ENCODE measurements at places on chromosomes 13 and 19. TPM values are rescaled to one million over a fixed set of nuclear protein-coding genes. Genes with fewer than 3 reads are reported as not detected.

The POU2F2 gene
- total RNA-seq = 0.35 TPM

The CD177 gene
- not detected for total RNA-seq

The ZNF524 gene
- total RNA-seq = 13.9 TPM

The ZNF835 gene
- total RNA-seq = not detected

The IGFL3 gene
- 0.25 TPM for total RNA-seq

The CEACAM18 gene
- not detected for total RNA-seq

The VSTM2B gene
- not detected for total RNA-seq

The THAP8 gene
- 7.5 TPM for total RNA-seq

The GPR12 gene
- not detected for total RNA-seq

The DIAPH3 gene
- 7.5 TPM for total RNA-seq

The RHPN2 gene
- 49.6 TPM for total RNA-seq

The DUS3L gene
- 28.3 TPM for total RNA-seq

The TEX26 gene
- total RNA-seq = not detected

The SMAD9 gene
- 0.14 TPM for total RNA-seq

The LILRB2 gene
- total RNA-seq = 0.09 TPM

The NOVA2 gene
- 1.3 TPM for total RNA-seq

The ZNF540 gene
- 0.06 TPM for total RNA-seq

The ZNF749 gene
- total RNA-seq = 15.7 TPM

The TRIM13 gene
- 15.8 TPM for total RNA-seq

The ARHGEF7 gene
- 20.1 TPM for total RNA-seq

The ZNF546 gene
- total RNA-seq = 2.0 TPM

The FAM124A gene
- total RNA-seq = 2.3 TPM

The JSRP1 gene
- total RNA-seq = 0.82 TPM

The CEACAM20 gene
- 0.05 TPM for total RNA-seq

The IFNL1 gene
- not detected for total RNA-seq

The SLC8A2 gene
- 0.15 TPM for total RNA-seq

The APLP1 gene
- 93.9 TPM for total RNA-seq

The UBL5 gene
- 415 TPM for total RNA-seq

The NUP58 gene
- 17.2 TPM for total RNA-seq

The EXOC3L2 gene
- total RNA-seq = 1.8 TPM

The NBEA gene
- total RNA-seq = 1.7 TPM

Data from A549 treated with AZD2906 at 1 μM for 4 hours (cell line).